Stimulated activated CD4-positive, alpha-beta T cell treated with anti-CD3 and anti-CD28 coated beads, Interleukin-2, amount 100 ng/mL, for 4 hours (primary cell): ENCODE measurements at places on chromosomes 2 and 18.

- no peak for DNase-seq
Measured at GRCh38 chr2:104434318-104434792, 419.6 kb upstream of the POU3F3 start.

- DNase-seq = no peak
Measured at GRCh38 chr2:43294973-43295603, 68.7 kb upstream of the ZFP36L2 start.

- DNase-seq = no peak
Measured at GRCh38 chr2:24918326-24919036, 1.6 kb downstream of the ADCY3 start.

GRCh38 chr2:172458561-172459124 is 31.3 kb downstream of the ITGA6 start:
- no peak for DNase-seq

GRCh38 chr18:63994783-63995399 is 25.0 kb downstream of the SERPINB8 start:
- no peak for DNase-seq

DNA sequence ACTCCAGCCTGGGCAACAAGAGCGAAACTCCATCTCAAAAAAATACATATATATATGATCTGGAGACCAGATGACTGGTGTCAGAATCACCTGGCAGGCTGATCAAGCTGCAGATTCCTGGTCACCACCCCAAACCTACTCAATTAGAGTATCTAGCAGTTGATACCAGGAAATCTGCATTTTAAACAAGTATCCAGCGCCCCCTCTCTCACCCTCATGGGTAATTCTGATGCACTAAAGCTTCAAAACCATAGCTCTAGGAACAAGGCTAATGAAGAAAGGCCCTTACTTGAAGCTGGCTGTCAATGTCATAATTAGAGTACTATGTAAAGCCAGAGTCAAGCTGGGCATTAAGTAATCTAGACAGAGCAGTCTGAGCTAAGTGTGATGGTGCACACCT is 25.0 kb upstream of the PCBP1 start:
- no peak for DNase-seq

- DNase-seq = no peak
Measured at GRCh38 chr18:57869221-57869620, 66.1 kb upstream of the ATP8B1 start.

DNA sequence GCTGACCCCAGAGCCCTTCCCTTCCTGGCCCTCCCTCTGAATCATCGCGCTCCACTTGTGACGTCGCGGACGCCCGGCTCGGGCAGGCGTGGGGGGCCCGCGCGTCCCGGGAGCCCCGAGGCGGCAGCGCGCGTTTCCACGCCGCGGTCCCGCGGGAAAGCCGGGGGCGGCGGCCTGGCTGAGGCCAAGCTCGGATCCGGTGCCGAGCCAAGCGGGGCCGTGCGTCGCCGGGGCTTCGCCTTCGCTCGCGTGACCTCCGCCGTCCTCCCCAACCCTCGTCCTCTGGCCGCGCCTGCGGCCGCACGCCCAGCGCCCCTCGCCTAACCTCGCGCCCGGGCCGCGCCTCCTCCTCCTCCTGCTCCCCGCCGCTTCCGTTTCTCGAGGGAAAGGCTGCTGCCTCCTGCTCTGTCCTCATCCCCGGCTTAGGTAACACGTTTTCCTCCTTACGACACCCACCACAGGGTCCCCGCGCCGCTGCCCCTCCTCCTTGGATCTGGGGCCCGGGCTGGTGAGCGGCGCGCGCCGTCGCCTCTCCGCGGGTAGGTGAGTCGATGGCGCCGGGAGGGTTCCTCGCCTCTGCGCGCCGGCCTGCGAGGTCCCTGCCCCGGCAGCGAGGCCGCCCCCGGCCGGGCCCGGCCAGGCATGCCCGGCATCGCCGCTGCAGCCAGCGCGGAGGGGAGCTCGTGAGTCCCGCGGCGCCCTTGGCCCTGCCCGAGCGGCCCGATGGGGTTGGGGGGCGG is at the start of gene INPP1:
Gene INPP1, plus strand, starts transcription at position 54 of the 740 bp plus-strand sequence. CDS start 16,514 bp downstream, outside the sequence.
- DNase-seq = peak; percentile 14

GRCh38 chr2:170368370-170368769 is 190.4 kb downstream of the MYO3B start:
- DNase-seq = no peak

GRCh38 chr18:56470406-56471351 is 167.7 kb downstream of the TXNL1 start:
- DNase-seq = no peak

DNA sequence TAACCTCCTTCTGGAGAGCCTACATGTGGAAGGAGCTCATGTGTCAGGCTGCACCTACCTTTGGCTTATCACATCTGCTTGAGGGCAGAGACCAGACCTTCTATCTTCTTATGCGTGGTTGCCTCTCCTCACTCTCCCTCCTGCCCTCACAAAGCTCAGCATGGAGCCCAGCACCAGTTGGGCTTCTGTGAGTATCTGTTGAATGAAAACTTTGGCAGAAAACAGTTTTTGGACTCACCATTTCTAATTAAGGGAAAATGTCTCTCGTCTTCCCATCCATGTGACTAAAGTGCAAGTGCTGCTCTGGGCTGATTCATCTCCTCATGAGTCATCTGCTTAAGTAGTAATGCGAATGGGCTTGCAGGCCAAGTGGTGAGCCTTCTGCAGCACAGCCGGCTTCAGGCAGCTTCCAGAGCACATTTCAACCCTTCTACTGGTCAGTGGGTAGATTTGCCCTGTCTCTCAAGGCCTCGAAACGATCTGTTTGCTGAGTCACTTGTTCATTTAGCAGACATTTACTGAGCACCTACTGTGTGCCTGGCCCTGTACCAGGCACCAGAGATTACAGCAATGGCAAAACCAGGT is 102.6 kb downstream of the VSNL1 start:
- no peak for DNase-seq

DNA sequence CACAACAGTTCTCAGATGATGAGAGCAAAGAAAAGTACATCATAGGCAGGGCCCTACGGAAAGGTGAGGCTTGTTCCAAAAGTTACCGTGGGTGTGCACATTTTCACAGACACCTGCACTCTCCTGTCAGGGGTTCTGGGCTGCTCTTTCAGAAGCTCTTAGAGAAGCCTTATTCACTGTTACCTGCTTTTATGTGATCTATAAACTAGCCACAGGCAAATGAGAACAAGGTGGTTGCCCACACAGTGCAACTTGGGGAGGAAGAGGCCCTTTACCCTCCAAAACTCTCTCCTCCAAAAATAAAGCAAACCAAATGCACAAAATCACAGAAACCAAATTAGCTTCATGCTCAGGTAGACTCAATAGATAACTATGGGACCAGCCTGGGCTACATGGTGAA is 11.1 kb upstream of the CUL3 start:
- no peak for DNase-seq

DNA sequence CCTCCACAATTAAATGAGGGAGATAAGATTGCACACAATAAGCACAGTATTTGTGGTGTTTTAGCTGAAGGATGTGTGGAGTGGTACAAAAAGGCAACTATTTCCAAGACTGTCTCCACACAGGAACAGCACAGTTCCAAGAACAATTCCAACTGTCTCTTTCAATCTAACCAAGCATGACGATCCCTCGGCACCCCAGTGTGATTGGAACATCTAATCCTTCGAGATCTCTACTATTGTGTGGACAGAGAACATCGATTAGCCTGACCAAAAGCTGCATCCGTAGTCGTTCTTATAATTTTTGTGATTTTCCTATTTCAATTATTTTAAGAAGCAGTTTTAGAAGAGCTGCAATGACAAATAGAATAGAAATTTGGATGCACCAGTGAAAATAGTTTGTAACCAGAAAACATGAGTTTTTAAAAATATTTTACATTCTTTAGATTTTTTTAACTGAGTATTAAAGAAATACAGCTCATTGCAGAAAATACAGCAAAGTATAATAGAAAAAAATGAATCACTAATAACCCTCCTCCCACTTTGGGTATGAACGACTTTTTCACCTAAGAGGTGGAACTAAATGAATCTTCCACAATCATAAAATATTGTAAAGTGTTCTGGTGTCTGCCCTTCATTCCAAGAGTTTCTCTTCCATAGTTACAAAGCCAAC is 76.4 kb upstream of the CABLES1 start:
- no peak for DNase-seq

DNA sequence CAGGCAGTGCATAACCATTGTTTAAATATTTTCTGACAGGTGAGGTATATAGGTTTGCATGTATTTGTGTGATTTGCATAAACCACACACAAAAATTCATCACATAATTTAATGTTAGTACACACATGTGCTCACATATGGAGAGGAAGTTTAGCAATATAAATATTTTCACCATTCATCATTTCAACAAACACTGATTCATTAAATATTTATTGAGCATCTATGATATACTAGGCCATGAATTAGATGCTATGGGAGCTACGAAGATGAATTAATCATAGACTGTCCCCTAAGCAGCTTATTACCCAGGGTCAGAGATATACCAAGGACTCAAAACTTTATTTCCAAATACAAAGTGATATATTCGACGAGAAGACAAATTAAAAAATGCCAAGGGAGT is 311.6 kb upstream of the PIK3C3 start:
- DNase-seq = no peak

DNA sequence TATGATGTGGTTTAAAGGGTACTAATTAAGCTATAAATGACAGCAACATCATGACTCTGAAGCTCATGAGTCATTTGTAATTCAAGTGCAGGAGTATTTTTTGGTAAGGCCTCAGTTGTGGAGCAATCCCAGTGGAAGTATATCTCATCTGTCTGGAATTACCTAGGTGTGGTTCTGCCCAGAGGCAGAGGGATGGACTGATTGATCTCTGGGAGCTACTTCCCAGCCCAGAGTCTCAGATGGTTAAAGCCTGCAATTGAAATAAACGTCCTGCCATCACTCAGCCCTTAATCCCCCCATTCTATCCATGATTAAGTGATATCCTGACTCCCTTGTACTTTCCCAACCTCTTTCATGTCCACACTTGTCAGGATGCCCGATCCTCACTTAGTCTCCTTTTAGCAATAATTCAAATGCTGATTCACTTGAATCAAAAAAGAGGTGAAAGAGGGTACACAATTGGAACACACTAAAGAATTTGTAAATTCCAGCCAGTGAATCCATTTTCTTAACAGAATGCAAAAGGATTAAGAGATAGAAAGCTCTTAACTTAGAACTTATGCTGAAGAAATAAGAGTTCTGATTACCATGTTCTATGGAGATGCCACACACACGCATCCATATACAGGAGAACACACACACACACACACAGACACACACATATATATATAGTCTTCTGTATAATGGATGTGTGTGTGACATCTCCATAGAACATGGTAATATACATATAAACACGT is 664.4 kb downstream of the NYAP2 start:
- DNase-seq = no peak

DNA sequence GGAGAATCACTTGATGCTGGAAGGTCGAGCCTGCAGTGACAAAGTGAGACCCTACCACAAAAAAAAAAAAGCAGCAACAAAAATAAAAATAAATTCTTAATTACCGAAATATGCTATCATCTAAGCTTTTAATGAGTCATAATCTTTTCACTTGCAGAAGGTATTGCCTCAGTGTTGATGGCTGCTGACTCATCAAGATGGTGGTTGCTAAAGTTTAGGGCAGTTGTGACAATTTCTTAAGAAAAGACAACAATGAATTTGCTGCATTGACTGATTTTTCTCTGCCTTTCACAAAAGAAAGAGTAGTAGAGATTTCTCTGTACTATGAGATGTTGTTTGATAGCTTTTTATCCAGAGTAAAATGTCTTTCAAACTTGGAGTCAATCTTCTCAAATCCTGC is 1809.0 kb downstream of the SUCLG1 start:
- no peak for DNase-seq

- DNase-seq = no peak
Measured at GRCh38 chr2:23625726-23626125, 240.7 kb downstream of the KLHL29 start.

- DNase-seq = no peak
Measured at GRCh38 chr2:28360058-28360717, 32.5 kb upstream of the FOSL2 start.

GRCh38 chr2:98805412-98806171 is 74.7 kb upstream of the MGAT4A start:
- no peak for DNase-seq

DNA sequence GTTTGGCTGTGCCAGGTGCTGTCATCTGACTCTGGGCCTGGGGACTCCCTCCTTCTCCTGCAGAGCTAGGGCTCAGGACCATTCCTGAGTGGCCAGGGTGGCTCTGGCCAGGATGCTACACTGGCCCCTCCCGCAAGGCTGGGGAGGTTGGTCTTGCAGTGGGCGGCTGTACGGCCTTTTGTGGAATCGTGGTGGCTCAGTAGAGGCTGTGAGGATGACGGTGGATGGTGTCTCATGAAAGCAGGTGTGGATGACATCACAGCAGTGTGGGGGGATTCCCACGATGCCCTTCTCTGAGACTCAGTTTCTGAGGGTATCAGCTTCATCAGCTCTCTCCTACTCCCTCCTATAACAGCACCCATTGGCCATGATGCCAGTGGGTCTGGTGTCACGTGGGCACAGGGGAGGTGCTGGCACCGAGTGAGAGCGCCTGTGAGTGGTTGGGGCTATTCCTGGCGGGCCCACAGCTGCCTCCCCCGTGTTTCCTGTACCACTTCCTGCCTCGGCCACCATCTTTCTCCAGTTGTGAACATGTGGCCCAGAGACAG is 144.2 kb upstream of the HDAC4 start:
- DNase-seq = peak; percentile 45

GRCh38 chr2:240129311-240129710 is 6.8 kb downstream of the COPS9 start:
- DNase-seq = no peak

DNA sequence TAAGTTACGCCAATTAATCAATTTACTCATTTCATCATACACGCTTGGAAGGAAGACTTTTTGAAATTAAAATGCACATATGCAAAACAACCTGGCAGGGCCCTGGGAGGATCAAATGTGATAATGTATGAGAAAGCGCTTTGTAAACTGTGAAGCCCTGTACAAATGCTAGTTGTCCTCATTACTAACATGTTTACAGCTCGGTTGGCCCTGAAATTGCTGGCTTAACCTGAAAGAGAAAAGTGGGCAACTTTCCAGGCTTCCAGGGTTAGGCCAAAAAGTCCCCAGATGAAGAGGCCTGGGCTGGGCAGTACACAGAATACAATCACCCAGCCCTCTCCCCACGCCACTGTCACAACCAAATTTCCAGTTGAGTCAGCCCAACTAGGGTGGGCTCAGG is 60.2 kb downstream of the DNMT3A start:
- DNase-seq = no peak
